ENCODE measurements at places on chromosomes 16 and 17. TPM values are rescaled to one million over a fixed set of nuclear protein-coding genes. Genes with fewer than 3 reads are reported as not detected.

DNA sequence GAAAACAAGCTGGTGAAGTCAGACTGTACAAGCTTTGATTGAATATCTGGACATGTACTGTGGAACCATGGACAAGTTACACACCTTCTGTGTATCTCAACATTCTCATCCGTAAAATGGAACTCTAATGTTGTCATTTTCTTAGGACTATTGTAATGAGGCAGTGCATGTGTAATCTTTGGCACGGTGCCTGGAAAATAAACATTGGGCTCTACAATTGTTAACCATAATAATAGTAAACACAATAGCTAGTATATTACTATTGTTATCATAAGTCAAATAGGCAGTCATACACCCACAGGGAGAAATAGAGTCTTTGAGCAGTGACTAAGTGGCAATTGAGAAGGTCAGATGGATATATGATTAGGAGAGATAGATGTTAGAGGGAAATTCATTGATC lies 39.8 kb upstream of the ANKFN1 start:
- no peak overlapping the region for H3K4me3 ChIP-seq
- H3K4me1 ChIP-seq = no peaks in the 10 kb centered on the region
- H3K36me3 ChIP-seq = no peaks in the 10 kb centered on the region
- H3K27me3 ChIP-seq = no peaks in the 10 kb centered on the region

DNA sequence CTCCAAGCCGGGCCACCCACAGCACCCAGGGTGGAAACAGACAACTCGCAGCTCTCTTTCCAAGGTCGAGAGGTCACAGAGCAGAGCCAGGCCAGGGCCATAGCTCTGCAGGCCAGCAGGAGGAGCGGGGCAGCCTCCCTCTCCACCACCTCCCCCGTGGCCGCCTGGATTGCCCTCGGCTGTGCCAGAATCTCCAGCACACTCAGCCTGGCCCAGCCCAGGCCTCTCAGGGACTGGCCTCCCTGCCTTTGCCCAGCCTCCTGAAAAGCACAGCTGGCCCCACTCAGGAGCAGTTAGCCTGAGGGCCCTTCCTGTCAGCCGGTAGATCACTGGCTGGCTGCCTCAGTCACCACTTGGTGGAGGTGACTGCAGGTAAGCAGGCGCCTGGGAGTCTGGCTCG lies 85.8 kb upstream of the SEC14L1 start:
- no peaks in the 10 kb centered on the region for H3K27me3 ChIP-seq
- H3K4me1 ChIP-seq = peaks cover 2% of the 10 kb centered on the region
- no peaks in the 10 kb centered on the region for H3K36me3 ChIP-seq
- no peak overlapping the region for H3K27ac ChIP-seq

GRCh38 chr17:19753051-19753509 lies 5.0 kb upstream of the ALDH3A1 start:
- no peak for DNase-seq
- H3K27ac ChIP-seq = no peak overlapping the region
- H3K4me3 ChIP-seq = no peak overlapping the region
- no peaks in the 10 kb centered on the region for H3K36me3 ChIP-seq

Gene DLX4
- 0.32 TPM for total RNA-seq

Gene TMEM220
- 11.6 TPM for total RNA-seq

Data from hepatocyte (in vitro differentiated cells).